ENCODE measurements at places on chromosomes 1 and 21.

GRCh38 chr1:227370533-227371254, 52.4 kb upstream of the CDC42BPA start:
- no peak for DNase-seq

- DNase-seq = no peak
Observed at GRCh38 chr21:42440187-42440792, 36.6 kb downstream of the UBASH3A start.

GRCh38 chr1:33738976-33739375, 124.9 kb upstream of the HMGB4 start:
- DNase-seq = no peak

- DNase-seq = no peak
Observed at GRCh38 chr1:117783606-117784396, 145.6 kb downstream of the GDAP2 start.

GRCh38 chr21:46492851-46493250, 34.2 kb downstream of the DIP2A start:
- no peak for DNase-seq

- no peak for DNase-seq
Observed at GRCh38 chr1:78009276-78009675, 4.5 kb downstream of the DNAJB4 start.

- DNase-seq = no peak
Observed at GRCh38 chr1:10553118-10553517, 78.4 kb downstream of the PEX14 start.

GRCh38 chr1:145690587-145691558, 16.3 kb downstream of the PDZK1 start:
- DNase-seq = no peak

DNA sequence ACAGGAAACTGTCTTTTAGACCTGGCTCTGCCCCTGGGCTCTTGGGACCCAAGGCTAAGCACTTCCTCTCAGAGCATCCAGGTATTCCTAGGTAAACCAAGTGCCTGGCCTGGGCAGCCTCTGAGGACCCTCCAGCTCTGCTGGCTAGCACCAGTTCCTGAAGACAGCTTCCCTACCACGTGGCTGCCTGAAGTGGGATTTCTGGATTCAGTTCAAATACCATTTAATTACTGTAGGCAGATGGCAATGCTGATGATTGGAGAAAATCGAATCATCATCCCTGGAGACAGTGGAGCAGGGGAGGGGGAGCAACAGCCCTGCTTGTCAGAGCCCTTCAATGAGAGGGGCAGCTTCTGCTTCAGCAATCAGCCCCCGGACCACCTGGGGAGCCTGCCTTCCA, 11.9 kb downstream of the KIF21B start:
- DNase-seq = no peak

- no peak for DNase-seq
Observed at GRCh38 chr1:119987112-119987511, 82.3 kb downstream of the NOTCH2 start.

DNA sequence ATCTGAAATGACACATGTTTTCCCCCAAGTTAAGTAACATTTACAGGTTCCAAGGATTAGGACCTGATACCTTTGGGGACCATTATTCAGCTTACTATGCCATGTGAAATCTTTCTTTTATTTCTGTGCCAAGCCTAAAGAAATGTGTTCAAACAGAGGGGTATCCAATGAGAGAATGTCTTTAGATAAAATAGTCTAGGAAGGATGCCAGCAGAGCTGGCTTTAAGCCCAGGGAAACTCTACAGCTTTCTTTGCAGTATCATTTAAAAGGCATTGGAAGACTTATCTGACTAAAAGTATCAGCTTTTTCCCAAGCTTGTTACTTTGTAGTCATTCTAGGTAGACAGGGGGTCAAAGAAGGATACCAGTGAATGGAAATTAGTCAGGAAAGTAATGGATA, 860.4 kb downstream of the PLA2G4A start:
- no peak for DNase-seq

DNA sequence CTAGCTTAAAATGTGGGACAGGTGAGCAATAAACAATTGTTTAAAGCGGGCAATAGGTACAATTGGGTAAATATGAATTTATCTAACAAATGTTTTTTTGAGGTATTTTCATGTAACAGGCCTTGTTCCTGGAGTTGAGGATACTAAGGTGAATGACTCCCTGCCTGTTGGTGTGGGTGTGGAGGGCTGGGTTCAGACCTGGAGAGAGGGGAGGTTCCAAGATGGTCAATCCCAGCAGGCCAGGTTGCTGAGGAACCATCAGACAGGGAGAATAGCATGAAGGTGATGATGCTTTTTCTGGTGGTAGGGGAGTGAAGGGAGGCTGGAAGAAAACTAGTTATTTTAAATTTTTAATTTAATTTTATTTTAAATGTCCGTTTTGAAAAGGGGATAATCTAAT, 46.3 kb downstream of the CDC14A start:
- no peak for DNase-seq

DNA sequence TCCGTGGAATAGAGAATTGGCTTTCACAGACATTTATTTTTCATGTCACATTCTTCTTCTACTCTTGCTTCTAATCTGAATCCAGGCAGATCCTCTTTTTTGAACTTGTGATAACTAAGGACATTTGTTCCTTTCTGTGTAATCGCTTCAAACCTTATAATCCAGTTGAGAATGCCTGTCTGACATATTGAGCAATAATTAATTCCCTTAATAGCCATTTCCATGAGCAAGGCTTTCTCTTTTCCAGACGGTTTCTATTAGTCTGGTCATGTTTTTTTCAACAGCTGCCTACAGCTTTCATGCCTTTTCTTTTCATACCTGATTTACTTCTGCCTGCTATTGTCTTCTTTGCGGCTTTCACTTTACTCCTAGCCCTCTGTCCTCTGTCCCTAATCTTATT, 163.4 kb downstream of the CYYR1 start:
- no peak for DNase-seq

GRCh38 chr1:45836451-45836850, 33.0 kb downstream of the MAST2 start:
- no peak for DNase-seq

DNA sequence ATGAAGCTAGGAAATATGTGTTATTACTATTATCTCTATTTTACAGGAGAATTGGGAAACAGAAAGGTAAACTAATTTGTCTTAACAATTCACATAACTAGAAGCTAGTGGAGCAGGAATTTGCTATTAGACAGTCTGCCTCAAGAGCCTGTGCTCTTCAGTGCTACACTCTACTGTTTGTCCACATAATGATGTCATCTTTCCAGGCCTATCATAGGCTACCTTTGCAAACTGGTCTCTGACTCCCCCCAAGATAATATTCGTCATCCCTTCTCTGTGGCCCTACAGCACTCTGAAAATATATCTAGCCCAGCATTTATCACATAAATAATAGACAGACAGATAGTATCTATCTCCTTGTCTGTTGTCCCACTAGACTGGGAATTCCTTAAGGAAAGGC, 34.1 kb downstream of the TRIT1 start:
- DNase-seq = no peak

DNA sequence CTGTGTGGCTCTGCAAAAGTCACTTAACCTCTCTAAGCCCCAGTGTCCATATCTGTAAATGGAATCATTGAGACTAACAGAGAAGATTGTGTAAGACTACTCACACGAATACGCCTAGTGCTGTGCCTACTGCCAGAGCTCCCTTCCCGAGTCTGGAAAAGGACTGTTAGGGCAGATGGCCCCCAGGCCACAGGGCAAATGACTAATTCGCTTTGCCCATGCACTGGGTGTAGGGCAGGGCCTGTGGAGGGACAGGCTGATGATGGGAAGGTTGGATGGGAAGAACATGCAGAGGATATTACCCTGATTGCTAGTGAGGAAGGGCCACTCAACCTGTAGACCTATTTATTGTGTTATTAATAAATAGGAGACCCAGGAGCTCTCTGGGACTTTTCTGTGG, 4.2 kb upstream of the GPR61 start:
- no peak for DNase-seq

- DNase-seq = no peak
Observed at GRCh38 chr1:240503558-240503957, 108.4 kb downstream of the GREM2 start.

DNA sequence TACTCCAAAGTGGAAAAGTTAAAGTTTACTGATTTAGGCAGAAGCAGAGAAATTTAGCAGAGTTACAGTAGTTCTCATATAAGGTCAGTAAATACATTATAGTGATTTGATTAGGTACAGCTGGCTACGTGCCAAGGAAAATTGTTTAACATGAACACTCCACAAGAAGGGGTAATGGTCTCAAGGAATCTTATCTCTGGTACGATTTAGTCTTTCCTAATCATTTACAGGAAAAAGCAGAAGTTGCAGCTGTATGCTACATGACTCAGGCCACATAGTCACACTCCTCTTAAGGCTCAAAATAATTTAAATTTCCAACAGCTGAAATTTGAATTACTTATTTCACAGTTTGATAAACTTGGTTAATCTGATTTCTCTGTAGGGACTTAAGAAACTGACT, 36.9 kb upstream of the OR2B11 start:
- no peak for DNase-seq

- no peak for DNase-seq
Observed at GRCh38 chr1:51210676-51211075, 25.4 kb upstream of the RNF11 start.

- DNase-seq = no peak
Observed at GRCh38 chr1:112509660-112510178, 954 bp downstream of the WNT2B start.

GRCh38 chr1:44976252-44976651, 10.1 kb downstream of the EIF2B3 start:
- no peak for DNase-seq

DNA sequence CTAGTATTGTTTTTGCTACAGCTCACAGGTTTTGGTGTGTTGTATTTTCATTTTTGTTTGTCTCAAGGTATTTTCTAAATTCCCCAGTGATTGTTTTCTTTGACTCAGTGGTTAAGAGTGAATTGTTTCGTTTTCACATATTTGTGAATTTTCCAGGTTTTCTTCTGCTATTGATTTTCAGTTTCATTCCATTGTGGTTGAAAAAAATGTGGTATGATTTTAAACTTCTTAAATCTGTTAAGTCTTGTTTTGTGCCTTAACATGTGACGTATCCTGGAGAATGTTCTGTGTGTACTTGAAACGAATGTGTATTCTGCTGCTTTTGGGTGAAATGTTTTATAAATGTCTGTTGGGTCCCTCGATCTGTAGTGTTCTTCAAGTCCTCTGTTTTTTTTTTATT, 117.9 kb downstream of the KIF26B start:
- no peak for DNase-seq

GRCh38 chr1:17790383-17791054, 35.4 kb downstream of the ACTL8 start:
- no peak for DNase-seq

DNA sequence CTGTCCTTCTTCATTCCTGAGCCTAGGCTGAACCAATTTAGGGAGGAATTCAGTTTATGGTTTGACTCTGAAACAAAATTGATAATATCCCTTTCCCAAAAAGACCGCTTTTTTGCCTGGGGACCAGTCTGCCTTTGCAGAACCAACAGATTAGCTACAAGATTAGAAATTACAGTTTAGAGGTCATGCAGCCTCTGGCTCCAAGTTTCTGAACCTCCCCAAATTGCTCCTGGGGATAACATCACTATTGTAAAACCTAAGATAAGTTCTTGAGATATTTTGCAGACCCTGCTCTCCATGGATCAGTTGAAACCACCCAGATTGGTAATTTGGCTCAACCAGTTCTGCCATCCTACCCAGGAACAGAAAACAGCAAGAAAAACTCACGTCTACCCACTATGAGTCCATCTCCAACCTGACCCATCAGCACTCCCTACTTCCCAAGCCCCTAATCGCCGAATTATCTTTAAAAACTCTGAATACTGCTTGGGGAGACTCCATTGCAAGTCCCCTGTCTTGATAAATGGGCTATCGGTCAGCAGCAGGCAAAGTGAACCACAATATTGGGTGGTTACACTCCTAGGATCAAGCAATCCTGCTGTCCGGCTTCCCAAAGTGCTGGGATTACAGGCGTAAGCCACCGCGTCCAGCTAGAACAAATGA, 605 bp upstream of the RABGGTB start:
- DNase-seq = no peak

DNA sequence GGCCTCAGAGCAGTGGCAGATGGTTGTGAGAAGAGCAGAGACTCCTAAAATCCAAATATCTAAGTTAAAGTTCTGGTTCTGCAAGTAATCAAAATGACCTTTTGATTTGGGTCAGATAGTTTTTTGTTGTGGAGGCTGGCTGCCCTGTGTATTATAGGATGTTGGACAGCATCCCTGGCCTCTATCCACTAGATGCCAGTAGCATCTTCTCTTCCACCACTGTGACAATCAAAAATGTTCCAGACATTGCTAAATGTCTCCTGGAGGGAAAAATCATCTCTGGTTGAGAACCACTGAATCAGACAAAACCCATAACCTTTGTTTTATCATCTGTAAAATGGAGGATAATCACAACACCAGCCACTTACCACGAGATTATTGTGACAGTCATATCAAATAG, 5.9 kb upstream of the DPT start:
- DNase-seq = no peak

DNA sequence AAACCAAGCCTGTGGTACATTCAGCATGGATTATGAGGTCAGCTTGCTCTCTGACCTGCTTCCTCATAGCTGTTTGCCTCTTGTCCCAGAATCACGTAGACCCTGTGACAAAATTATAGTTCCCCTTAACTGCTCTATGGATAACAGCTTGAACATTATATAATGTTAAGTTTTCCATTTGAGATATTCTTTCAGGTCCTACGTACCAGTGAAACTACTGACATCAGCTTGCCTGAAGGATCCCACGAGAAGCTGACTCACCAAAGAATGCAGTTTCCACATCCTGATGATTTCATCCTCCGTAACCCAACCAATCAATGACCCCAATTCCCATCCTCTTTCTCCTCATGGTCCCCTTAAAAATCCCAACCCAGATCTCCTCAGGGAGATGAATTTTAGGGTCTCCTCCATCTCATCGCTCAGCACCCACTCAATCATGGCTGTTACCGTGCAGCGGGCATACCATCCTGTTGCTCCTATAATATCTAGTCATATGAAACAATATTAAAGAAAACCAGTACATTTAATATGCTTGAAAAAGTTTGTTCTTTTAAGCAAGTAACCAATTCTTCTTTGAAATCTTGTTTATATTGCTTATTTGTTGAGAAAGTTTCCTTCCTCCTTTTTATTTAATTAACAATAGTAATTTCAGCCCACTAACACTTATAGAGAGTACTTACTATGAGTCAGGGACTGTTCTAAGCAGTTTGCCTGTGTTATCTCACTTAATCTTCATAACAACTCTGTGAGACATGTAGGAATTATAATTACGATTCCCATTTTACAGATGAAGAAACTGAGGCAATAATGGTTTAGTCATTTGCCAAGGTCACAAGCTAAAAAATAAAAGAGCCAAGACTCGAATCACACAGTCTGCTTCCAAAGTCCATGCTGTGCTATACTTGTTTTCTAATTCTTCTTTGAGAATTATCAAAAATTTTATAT, 27.4 kb downstream of the CHML start:
- no peak for DNase-seq

- no peak for DNase-seq
Observed at GRCh38 chr1:228783418-228784040, 48.2 kb downstream of the RHOU start.
